ENCODE measurements at places on chromosomes 1 and 21.

DNA sequence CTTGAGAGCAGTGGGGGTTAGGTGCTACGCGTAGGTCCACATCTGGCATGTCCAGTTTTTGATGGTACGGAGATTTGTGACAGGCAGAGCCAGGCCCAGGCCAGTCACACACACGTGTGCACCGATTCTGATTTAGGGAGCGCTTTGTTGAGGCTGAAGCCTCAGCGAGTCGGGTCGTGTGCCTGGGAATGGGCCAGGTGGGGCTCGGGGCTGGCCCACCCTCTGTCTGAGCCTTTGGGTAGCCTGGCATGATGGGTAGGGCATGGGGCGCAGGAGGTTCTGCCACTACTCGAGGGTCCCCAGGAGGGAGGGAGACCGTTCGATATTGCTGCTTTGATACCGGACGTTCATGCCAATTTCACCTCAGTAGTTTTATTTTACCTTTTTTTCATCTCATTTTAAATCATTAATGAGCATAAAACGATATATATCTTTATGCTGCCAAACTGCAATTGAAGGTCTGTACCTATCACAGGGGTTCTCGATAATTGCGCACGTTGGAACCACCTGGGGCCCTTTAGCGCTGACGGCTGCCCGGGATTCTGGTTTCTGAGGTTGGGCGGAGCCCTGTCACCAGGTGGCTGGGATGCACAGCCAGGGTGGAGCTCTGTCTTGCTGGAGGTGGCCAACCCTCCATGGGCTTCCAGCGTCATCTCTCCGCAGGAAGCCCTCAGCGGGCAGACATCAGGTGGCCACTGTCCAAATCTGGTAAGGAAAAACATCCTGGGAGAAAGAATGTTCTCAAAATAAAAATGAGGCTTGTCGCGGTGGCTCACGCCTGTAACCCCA is 71.9 kb downstream of the SCCPDH start:
- DNase-seq, result no peak

DNA sequence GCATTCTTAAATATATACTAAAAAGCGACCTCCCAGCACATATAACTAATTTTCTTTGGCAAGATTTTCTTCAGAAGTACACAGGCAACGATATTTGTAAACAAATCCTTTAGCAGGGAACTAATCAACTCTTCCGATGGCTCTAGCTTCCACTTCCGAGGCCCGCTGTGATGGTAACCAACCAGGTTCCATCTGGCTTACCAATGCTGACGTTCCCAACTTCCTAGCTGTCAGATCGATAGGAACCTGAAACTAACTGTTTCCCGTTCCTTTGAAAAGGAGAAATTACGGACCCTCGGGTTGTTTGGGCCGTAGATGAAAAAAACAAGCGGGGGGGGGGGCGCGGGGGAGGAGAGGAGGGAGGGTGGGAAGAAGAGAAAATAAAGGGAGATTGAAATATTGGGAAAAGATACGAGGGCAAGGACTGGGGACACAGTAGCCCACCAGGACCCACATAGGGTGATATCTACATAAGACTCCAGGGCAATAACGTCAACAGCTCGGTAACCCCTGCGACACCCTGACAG is 513 bp downstream of the GTF2B start:
- DNase-seq, result peak; percentile 15

DNA sequence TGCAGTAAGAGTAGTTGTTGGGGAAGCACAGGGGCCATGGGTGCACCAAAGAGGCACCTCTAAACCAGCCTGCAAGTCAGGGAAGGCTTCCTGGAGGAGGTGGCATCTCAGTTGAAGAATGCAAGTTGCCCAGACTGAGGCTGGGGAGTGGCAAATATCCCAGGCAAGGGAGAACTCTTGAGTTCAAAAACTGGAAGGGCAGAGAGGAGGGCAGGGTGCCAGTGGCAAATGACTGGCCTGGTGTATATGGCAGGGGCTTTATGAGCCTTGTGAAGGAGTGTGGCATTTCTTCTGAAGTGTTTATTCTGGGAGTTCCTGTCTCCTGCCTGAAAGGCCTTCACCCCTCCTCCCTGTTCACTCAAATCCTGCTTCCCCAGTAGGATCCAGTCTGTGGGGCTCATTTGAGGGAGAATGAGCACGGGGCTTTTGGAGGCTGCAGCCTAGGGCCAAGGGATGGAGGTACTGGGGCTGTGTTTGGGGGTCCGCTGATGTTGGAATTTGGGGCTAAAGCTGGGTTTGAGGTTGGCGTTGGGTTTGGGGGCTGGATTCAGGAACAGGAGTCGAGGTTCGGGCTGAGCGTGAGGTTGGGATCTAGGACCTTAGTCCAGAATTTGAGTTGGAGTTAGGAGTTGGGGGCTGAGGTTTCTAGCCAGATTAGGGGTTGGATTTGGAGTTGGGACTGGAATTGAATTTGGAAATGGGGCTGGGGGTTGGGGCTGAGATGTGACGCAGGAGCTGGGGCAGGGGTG is at the start of gene TMEM125:
TSS of gene TMEM125 (plus strand) at position 357 of the 749 bp plus-strand sequence. CDS start 2,740 bp downstream, outside the sequence.
- DNase-seq, result no peak

DNA sequence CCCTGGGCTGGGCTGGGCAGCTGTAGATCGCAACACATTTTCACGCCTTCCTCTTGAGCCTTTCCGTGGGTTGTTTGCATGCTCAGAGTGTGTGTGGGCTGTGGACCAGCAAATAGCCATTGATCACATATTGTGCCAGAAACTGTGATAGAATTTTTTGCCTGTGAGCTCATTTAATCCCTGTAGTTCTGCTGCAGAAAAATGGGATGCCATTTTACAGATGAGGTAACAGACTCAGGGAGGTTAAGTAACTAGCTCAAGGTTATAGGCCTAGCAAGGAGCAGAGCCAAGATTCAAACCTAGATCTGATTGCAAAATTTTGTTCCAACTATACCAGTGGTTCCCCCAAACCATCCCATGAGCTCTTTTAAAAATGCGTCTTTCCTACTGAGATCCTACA is 10.5 kb downstream of the SPATA46 start:
- DNase-seq, result no peak

- no peak for DNase-seq
Observed at GRCh38 chr1:203888807-203889251, 27.4 kb downstream of the SNRPE start.

GRCh38 chr21:21750124-21750825 is 752.1 kb downstream of the NCAM2 start:
- no peak for DNase-seq

DNA sequence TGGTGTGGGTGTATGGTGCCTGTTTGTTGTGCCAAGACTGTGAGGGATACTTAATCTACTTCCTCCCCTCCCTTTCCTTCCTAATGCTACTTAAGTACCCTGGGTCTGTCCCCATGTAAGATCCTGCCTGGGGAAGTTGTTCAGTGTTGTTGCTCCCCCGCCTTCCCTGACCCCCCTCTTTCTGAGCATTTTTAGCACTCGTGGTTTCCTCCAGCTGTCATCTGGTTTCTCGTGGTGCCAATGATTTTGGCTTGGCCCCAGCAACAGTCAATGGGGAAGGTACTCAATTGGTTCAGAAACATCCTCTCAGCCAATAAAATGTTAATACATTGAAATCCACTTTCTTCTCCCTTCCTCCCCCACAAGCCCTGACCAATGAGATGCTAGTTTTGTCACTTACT is 8.0 kb upstream of the B4GALT3 start:
- peak; percentile 55 for DNase-seq
